ENCODE measurements at places on chromosomes 12 and 14.

- no peak for DNase-seq
Observed at GRCh38 chr14:61638595-61639387, 56.5 kb upstream of the HIF1A start.

DNA sequence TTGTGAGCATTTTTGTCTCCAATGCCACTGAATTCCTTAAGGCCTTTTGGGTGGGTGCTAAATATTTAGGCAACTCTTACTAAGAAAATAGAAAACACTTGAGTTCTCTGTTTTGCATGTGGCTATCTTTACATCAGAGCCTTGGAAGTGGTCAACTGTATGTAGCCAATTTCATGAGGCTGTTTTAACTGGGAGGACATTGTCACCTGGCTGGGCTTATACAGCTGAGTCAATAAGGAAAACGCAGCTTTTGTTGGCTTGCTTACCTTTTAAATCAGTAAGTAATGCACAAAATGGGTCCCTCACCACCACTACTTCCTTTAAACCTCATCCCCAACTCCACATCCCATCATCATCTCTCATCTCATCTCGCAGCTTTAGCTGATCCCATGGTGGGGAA is 194.3 kb downstream of the RGS6 start:
- DNase-seq: no peak

DNA sequence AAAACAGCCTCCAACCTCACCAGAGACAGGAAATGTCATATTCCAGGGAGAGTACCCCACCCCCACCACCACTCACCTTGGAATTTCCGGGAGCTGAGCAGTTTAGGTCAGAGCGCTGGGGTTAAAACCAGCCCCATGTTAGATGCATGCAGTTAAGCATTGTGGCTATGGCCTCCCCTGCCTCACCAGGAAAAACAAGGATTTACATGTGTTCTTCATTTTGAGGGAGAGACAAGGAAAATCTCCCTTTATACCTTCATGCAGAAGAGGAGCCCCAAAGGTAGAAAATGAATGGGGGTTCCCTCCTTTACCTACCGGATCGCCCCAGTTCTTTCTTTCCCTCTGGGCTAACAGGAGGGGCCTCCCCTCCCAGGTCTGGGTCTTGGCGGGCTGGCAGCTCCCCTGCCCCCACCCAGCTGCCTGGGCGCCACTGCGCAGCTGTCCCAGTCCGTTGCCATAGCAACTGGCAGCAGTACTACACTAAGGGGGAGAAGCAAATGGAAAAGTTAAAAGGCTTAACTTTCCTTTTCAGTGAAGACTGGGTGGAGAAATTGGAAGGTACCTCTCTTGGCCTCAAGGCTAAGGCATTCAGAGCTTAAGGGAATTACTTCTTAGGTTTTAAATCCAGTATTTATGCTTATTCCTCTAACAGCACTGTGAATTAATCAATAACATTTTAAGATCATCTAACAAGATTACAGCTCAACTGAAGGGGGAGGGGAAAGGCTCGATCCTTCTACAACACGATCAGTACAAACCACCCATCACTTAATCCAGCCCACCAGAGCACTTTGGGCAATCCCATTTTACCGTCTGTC is 20.5 kb downstream of the CBX5 start:
- peak; percentile 89 for DNase-seq

- DNase-seq: no peak
Observed at GRCh38 chr12:43760396-43760795, 1.6 kb downstream of the IRAK4 start.

GRCh38 chr12:1778911-1779310 is 41.5 kb upstream of the LRTM2 start:
- no peak for DNase-seq

DNA sequence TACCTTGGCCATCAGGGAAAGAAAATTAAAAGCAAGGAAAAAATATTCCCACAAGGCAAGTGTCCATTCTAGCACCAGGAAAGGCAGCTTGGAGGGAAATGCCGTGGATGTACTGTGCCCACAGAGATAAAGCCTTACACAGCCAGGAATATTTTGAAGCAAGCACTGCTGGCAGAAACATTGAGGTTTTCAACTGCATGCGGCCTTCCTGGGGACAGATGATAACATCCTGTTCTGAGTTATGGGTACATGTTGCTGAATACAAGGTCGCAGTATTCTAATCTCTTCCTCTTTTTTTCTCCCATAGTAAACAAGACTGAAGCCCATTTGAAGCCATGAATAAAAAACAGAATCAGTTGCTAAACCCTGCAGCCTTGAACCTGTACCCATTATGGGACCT is 197.1 kb downstream of the BTG1 start:
- no peak for DNase-seq

- DNase-seq: no peak
Observed at GRCh38 chr12:129629901-129630300, 273.9 kb downstream of the TMEM132D start.

GRCh38 chr12:22858849-22859570 is 234.0 kb downstream of the ETNK1 start:
- no peak for DNase-seq
